ENCODE measurements at places on chromosomes 11 and 22.

GRCh38 chr22:23157560-23158515 lies 12.6 kb downstream of the RAB36 start:
- no peak for DNase-seq

- no peak for DNase-seq
Observed at GRCh38 chr11:117900121-117900648, 23.7 kb upstream of the FXYD6 start.

DNA sequence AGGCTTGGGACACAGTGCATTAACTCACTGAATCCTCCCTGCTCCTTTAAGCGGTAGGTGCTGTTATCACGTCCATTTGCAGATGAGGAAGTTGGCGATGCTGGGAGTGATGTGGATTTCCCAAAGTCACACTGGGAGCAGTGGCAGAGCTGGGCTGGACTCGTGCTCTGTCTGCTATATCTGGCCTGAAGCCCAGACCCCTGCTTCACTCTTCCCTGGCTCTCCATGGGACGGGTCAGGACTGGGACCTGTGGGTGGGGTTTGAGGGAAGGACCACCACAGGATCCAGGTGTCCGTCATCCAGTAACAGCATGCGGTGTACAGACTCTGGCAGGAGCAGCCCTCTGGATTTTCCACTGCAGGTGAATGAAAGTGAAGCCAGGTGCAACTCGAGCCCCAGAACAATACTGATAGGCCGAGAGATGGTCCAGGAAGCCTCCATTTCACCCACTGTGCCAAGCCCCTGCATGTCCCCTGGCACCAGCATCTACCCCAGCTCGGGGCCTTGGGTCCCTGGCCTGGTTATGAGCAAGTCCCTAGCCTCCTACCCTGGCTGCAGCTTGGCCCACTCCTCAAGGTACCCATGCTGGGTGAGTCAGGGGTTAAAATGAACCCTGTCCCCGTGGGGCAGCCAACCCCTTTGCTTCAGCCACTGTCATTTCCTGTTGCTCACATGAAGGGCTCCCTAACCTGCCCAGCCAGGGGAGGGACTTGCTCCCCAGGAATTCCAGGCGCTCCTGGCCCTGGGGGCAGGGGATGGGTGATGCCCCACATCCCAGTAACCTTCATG lies 4.2 kb downstream of the USP2 start:
- no peak for DNase-seq

DNA sequence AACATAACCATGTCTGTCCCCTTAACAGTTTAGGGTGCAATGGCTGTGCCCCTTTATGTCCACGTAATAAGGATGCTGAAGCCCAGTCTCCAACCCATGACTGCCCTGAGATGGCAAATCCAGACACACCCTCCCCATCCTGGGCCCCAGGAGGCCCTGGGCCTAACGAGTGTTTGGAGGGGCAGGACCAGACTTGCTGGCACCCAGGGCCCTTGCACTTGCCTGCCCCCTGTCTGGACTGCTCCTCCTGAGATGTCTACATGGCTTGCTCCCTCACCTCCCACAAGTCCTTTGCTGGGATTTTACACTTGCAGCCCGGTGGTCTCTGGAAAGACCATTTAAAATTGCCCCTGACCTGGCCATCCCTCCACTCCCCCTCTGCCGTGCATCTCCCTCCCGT lies 132.2 kb upstream of the NECTIN1 start:
- DNase-seq: no peak

GRCh38 chr11:34448223-34448994 lies 9.7 kb downstream of the CAT start:
- DNase-seq: no peak

- DNase-seq: no peak
Observed at GRCh38 chr22:44147821-44148574, 32.7 kb upstream of the PARVG start.
